Stimulated activated naive B cell treated with anti-CD40 and anti-IgM and Interleukin-4, amounts not matched to agents 10 μg/mL and 1 μg/mL and 100 μg/mL, for 72 hours (primary cell): ENCODE measurements at places on chromosomes 12 and 14.

DNA sequence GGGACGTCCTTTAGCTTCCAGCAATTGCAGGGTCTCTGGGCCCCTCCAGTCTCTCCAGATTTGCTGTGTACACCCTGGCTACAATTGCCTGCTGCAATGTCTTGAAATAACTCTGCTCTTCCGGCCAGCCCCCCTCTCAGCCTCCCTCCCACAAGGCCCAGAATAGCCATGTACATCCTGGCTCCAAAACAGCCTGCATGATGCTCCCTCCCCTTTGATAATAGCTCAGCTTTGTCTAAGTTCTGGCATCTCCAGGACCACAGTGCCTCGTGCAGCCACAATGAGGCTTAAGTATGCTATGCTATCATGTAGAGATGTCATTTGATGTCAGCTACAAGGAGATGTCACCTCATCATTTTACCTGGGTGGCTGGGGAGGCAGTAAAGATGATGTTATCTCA lies 74.6 kb downstream of the SRRM4 start:
- DNase-seq: no peak

GRCh38 chr12:56389412-56389811 lies 26.8 kb upstream of the APOF start:
- no peak for DNase-seq

GRCh38 chr14:90797451-90797850 lies 18.8 kb downstream of the TTC7B start:
- no peak for DNase-seq

DNA sequence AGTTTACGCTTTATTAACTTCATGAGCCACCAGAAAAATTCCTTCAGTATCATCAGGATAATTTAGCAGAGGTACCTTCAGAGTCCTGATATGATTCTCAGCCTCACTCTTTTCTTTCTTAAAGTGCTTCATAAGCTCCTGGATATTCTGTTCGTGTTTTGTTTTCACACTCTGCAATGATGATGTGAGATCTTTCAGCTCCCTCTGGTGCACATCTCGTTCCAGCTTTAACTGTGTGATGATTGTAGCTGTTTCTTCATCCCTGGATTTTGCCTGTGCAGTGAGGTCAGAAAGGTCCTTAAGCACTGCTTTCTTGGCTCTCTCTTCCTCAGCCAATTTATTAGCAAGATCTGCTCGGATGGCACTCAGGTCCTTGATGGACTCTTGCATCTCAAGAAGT lies 156.7 kb downstream of the CEP128 start:
- DNase-seq: no peak

DNA sequence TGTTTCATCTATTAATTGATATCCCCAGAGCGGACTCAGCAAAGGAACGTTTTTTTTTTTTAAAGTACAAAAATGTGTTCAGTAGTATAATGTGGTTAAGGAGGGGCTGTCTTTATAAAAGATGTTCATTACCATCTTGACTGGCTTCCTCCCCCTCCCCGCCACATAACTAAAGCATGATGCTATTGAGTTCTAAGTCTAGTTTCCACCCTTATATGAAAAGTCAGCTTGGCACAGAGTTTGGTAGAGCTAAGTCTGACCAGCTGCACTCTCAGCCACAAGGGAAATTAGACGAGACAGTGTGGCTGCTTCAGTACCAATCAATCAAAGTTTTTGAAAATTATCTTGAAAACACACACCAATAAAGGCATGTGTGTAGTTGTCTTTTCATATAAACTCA lies 1.9 kb upstream of the MYBPC1 start:
- no peak for DNase-seq

DNA sequence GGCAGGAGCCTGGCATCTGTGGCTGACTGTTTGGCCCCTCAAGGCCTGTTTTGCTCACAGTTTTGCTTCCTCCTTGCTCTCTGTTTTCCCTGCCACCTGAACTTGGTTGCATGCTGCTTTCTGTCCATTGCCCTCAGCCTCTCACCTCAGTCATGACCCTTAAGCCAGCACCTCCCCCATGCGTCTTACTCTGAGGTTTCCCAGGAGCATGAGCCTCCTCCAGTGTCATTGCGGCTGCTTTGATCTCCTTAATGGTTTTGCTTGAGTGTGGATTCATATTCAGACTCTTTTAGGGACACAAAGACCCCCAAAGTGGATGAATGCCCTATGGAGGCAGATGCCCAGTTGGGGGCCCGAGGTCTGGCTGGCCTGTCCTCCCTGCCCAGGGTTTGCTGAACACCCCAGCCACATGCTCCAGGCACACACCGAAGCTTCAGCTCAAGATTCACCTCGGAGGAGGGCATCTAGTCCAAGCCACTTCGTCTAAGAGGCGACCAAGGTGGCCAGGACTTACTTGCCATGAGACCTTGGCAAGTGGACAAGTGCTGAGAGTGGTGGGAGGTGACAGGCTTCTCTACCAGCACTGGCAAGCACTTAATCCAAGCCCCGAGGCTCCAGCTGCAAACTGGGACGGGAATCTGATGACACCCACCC lies 95.4 kb upstream of the DIO3 start:
- DNase-seq: no peak

GRCh38 chr12:1099158-1099557 lies 108.1 kb downstream of the ERC1 start:
- no peak for DNase-seq

DNA sequence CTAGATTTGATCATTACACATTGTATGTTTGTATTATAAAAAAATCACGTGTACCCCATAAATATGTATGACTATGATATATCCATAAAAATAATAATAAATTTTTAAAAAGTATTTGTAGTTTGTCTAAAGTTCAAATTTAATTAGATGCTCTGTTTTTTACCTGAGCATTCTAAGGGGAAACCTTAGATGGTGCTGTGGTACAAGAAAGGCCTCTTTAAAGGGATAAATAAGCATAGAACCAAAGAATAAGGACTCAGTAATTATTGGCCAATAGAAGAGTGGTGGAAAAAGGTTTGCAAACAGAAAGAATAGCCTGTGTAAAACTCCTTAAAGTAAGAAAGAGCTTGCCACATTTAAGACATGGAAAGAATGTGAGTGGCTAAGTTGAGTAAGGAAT lies 580.1 kb upstream of the SEL1L start:
- DNase-seq: no peak

- DNase-seq: no peak
Observed at GRCh38 chr12:98758331-98758730, 113.2 kb downstream of the APAF1 start.

GRCh38 chr12:111025301-111025700 lies 104.9 kb upstream of the MYL2 start:
- no peak for DNase-seq

GRCh38 chr12:32377344-32378055 lies 21.9 kb upstream of the FGD4 start:
- DNase-seq: no peak

- DNase-seq: no peak
Observed at GRCh38 chr12:114935658-114936057, 251.7 kb upstream of the TBX3 start.

GRCh38 chr14:29290441-29290840 lies 523.9 kb downstream of the FOXG1 start:
- no peak for DNase-seq

GRCh38 chr14:68564826-68565759 lies 227.8 kb downstream of the ZFP36L1 start:
- DNase-seq: no peak

DNA sequence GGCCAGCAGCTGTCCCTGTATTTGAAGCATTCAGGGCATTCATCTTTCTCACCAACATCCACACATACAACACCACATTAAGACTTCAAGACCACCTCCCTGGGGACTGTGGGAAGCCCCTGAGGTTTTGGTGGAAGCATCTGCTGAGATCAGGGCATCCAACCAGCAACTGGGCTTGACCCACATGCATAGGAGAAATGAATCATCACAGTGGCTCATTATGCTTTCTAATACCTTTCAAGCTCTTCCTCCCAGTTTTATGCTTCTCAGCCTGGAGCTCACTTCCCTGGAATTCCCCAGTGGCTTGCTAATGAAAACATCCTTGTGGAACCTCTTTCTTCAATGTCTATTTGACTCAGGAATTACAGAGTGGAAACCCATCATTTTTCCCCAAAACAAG lies 21.4 kb upstream of the CMKLR1 start:
- DNase-seq: peak; percentile 78

DNA sequence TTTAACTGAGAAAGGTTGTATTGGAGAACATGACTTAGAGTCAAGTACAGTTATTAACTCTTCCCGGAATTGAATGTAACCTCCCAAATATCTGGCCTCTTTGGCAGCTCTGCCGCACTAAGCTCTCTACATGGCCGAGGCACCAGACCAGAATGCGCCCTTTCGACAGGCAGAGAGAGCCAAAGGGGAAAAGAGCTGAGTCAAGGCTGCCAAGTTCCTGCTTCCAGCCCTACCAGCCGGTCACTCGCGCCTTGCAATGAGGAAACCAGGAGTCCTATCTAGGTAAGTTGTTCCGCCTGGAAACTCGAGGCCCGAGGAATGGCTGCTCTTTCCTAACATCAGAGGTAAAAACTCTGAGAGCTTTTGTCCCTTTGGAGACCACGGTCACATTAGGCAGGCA lies 172.2 kb downstream of the BRMS1L start:
- DNase-seq: no peak

DNA sequence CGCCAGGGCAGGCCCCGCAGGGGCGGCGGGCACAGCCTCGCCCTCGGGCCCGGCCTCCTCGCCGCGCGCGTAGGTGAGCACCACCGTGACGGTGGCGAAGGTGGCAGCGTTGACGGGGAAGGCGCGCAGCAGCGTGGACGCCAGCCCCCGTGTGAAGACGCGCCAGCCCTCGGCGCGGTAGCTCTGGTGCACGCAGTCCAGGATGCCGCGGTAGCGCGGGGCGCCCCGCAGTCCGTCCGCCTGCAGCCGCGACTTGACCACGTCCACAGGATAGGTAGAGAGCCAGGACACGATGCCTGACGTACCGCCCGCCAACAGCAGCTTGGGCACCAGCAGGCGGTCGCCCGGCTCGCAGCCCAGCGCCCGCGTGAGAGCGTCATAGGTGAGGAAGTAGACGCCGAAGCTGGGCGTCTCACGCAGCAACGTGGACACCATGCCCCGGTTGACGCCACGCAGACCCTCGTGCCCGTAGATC lies 13.9 kb downstream of the SLC25A29 start:
- no peak for DNase-seq

GRCh38 chr12:57154076-57154475 lies 6.7 kb upstream of the LRP1-AS start:
- DNase-seq: no peak

- DNase-seq: no peak
Observed at GRCh38 chr14:66069036-66069435, 417.1 kb upstream of the CCDC196 start.

DNA sequence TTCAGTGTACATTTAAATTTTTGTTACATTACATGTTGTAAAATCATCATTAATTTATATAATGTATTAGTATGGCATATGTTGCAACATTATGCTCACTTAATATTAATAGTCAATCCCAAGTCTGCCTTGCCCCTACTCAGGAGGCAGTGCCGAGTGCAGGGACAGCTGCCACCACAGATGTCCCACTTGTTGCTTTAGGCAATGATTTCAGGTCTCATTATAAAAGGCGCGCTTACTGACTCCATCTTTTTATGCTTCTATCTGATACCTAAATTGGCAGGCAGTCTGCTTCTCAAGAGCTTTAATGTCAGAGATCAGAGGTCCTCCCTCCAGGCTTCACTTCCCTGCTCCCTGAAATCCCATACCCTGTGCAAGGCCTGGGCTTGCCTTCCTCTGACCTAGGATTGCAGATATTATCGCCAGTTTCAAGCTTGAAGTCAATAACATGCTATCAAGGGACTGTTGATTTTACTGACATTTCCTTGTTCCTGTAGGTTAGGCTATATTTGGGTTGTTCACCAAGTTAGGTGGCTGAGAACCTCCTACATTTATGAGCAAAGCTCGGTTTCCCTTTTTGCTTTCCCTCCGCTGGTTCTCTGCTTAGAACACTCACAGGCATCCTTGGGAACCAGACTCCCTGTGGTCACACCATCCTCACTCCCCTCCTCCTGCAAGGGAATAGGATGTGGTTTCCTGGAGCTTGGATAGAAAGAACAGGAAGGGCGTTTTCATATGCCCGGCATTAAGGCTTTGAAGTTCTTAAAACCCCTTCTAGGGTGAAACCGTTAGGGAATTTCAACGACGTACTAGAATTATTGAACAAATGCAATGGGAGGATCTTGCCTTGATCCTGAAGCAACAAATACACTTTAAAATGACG lies 208.4 kb upstream of the FKBP4 start:
- no peak for DNase-seq

- DNase-seq: no peak
Observed at GRCh38 chr12:110721570-110721969, 21.1 kb downstream of the PPP1CC start.

DNA sequence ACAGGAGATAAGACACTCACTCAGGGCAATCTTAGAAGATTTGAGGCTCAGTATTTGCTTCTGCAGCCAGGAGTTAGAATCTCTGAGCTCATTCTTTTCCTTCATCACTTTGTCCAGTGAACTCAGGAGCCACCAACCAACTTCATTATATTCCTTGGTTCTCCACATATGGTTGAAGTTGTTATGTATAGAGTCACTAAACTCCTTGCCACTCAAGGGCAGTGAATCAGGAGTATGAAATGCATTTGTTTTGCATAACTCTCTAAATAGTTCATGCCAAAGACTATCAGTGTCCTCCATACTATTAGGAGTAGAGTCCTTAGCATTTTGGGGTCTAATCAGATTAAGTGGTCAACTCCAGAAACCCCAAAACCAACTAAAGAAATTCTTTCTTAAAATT lies 150.6 kb downstream of the CCDC59 start:
- DNase-seq: no peak

DNA sequence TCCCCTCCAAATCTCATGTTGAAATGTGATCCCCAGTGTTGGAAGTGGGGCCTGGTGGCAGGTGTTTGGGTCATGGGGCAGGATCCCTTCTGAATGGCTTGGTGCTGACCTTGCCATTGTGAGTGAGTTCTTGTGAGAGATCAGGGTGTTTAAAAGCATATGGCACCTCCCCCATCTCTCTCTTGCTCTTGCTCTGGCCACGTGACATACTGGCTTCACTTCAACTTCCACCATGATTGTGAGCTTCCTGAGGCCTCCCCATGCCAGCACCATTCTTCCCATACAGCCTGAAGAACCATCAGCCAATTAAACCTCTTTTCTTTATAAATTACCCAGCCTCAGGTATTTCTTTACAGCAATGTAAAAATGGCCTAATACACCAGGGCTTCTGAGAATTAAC lies 79.8 kb upstream of the C14orf132 start:
- no peak for DNase-seq

GRCh38 chr14:22483863-22484593 lies 105.0 kb downstream of the DAD1 start:
- DNase-seq: no peak

DNA sequence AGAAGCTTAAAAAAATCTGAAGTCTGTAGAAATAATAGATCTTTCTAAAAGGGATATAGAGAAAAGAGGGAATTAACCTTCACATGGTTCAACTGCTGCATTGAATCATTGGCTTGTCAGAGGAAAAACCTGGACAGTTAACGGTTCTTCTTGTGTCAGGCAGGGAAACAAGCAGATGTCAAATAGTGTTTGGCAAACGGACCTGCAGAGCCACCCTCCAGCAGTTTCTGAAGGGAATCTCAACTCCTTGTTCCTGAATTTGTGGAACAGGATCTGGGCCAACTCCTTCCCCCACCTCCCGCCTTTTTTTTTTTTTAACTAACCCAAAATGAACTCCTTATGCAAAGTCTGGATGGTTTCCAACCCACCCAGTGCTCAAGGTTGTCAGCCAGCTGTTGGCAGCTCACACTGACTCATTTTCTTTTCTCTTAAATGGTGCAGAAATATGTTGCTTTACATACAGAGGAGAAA lies 187.3 kb downstream of the CAND1 start:
- DNase-seq: no peak

- DNase-seq: no peak
Observed at GRCh38 chr12:108691998-108692808, 39.1 kb downstream of the CORO1C start.
